ENCODE measurements at places on chromosomes 13 and 19. TPM values are rescaled to one million over a fixed set of nuclear protein-coding genes. Genes with fewer than 3 reads are reported as not detected.

The ADPRHL1 gene
- 0.94 TPM for total RNA-seq

The ZNF90 gene
- 2.4 TPM for total RNA-seq

The RNF225 gene
- not detected for total RNA-seq

The ARL11 gene
- total RNA-seq = 0.22 TPM

The IL4I1 gene
- 107 TPM for total RNA-seq

DNA sequence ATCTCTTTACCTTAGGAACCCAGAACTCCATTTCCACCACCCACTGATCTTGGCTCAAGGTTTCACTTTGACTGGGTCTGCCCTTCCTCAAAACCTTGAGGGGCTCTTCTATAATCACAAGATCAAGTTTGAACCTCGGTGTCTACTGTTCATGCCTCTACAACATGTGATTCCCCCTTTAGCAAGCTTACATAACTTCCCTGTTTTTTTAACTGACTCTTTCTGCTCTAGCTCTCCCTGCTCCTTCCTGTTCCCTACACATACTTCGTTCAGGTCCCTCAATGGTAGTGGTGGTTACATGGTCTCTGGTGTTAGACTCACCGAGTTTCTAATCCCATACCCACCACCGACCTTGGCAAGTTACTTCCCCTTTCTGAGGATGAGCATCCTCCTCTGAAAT is 26.7 kb downstream of the CEACAM8 start:
- DNase-seq = no peak

GRCh38 chr19:19538785-19539166 is 711 bp downstream of the CILP2 start:
- DNase-seq = no peak

DNA sequence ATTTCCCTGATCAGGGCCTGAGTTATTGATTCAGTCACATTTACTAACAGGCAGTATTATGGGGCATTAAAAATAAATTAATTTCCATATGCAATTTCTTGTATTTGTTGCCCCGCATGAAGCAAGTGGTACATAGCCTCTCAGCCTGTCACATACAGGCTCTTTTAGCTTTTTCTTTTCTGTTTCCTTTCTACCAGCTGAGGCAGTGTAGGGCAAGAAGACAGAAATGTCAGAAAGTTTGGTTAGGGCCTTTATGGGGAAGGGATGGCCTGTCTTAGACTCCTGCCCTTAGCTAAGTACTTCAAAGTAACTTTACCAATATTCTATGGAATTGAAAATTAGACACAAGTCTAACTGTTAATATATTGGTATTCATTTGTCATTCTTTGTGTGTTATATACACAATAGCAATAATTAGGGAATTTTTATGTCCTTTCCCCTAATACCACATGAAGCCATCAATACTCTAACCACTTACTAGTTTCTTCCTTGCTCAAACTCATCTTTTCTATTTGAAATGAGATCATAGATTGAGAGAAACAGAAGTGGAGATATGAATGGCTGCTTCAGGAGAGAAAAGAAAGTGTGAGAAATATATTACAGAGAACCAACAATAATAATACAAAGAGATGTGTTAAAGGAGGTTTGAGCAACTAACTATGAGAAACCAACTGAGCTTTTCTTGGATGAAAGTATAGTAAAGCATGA is 669.6 kb downstream of the PCDH17 start:
- DNase-seq = no peak

DNA sequence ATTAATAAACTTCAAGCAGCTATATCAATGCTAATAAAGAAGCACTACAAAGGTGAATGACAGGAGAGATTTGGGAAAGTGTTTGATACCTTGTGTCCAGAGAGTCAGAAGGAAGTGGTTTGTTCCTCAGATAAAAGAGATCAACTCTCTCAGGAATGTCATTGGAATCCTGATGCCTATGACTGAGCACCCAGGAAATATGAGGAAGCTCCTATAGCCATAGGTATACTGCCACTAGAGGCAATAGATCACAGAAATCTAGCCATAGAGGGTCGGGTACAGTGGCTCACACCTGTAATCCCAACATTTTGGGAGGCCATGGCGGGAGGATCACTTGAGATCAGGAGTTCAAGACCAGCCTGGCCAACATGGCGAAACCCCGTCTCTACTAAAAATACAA is 612.6 kb downstream of the DACH1 start:
- no peak for DNase-seq

GRCh38 chr13:30395192-30396158 is 26.8 kb upstream of the UBE2L5 start:
- peak; percentile 53 for DNase-seq

DNA sequence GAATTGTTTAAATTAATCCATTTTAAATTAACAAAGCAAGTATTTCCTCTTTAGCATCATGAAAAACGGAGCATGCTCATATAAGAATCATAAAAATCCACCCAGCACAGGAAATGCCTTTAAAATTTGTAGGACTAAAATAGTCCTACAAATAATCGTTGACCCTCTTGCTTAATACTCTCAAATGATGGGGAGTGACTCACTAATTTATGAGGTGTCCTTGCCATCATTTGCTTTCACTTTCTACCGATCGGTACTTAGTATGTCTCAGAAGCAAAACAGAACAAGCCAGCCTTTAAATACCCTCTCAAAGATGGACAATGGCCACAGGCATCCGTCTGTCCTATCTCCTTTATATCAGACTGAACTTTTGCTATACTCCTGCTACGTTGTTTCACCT is 97.2 kb downstream of the SUCLA2 start:
- DNase-seq = no peak

DNA sequence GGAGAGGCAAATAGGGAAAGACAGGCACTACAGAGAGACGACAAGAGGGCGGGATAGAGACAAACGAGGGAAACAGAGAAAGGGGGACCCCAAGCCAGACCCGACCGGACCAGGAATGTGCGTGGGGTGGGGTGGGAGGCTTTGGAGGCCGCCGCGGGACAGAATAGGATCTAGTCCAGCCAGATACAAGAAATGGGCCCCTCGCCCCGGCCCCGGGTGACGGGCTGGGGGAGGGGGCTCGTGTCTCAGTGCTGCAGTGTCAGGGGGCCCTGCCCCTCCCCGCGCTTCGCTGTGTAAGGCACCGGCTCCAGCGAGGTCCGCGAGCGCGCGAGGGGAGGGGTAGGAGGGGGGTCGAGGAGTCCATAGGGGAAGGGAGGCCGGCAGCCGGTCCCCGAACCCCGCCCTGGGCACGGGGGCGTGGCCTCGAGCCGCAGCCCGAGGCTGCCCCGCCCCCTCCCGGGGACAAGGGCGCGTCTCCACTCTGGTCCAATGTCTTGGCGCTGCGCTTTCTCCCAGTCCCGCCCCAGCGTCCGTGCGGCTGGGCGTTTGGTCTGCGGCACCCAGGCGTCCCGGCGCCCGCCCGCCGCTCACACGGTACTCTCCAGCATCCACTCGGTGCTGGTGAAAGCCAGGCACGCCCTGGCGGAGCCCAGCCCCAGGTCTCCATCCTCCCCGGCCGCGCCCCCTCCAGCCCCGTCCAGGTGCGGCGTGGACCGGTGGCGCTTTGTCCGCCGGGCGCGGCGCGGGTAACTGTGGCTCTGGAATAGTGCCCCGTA is 11.0 kb downstream of the IFNL1 start:
- no peak for DNase-seq

DNA sequence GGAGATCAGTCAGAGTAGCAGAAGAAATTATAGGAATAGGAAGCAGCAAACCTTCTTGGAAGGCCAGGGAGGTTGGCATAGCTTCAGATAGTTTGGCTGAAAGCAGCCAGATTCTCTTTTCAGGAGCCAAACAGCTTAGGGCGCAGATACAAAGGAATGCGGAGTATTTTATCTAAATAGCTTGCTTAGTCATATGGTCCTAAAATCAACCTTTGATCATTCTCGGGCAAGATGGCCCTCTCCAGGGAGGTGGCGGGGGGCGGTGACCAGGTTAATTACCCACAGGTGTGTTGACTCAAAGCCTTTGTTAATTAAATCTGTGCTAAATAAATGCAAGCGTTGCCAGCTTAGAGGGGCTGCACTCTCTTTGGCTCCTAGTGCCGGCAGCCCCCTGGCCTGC is 12.5 kb upstream of the NCR1 start:
- no peak for DNase-seq

DNA sequence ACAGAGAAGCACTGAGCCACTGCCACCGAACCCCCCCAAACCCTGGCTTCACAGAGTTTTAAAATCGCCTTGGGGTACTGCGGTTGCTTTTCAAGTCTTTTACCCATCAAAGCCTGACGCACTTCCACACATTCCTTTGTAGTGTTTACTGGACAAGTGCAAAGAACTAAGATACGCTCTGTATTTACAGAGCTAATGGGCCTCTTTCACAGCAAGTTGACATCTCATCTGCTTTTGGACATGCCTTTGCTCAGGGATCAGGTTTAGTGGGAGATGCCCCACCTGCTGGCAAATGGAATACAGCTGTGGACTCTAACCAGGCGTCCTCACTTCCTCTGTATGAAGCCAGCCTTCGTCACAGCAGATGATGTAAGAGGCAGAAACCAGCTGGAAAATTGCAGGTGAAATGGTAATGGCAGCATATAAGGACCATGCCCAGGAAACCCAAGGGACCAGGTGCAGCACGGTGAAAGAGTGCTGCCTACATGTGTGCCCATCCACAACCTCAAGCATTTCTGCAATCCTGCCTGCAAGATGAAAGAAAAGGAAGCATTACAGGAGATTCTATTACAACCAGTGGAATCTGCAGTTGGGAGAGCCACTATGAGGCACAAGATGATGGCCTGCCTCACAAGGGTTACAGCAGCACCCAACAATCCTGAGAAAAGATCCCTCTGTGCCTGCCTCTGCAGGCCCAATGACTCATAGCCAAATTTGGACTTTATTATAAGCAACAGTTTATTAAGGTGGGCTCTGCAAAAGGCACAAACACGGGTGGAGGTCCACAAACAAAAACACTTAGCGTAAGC is 34.7 kb downstream of the BRD4 start:
- no peak for DNase-seq

DNA sequence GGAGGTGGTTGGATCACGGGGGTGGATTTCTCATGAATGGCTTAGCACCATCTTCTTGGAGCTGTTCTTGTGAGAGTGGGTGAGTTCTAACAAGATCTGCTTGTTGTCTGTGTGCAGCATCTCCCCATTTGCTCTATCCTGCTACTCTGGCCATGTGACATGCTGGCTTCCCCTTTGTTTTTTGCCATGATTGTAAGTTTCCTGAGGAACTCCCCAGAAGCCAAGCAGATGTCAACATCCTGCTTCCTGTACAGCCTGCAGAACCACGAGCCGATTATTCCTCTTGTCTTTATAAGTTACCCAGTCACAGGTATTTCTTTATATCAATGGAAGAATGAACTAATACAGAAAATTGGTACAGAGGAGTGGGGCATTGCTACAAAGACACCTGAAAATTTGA is 2.3 kb upstream of the SIGLEC12 start:
- no peak for DNase-seq

- no peak for DNase-seq
Measured at GRCh38 chr19:35534803-35535480, 1.7 kb downstream of the GAPDHS start.

DNA sequence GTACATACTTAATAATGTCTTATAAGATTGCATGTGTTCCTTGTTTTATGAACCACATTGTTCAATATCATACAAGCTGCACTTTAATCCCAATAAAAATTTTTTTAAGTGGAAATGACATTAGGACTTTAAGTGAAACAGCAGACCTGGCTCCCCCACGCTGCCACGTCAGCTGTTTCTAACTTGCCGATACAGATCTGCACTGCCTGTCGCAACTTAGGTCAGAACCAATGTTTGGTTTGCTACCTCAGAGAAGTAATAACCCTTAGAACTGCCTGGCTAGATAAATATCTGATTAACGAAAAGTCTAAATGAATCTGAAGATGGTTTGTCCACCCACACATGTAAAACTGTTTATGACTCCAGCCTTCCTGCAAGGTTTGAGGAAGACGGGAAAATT is 327.5 kb upstream of the DACH1 start:
- DNase-seq = no peak

- no peak for DNase-seq
Measured at GRCh38 chr19:50640368-50640767, 687 bp upstream of the SYT3 start.

DNA sequence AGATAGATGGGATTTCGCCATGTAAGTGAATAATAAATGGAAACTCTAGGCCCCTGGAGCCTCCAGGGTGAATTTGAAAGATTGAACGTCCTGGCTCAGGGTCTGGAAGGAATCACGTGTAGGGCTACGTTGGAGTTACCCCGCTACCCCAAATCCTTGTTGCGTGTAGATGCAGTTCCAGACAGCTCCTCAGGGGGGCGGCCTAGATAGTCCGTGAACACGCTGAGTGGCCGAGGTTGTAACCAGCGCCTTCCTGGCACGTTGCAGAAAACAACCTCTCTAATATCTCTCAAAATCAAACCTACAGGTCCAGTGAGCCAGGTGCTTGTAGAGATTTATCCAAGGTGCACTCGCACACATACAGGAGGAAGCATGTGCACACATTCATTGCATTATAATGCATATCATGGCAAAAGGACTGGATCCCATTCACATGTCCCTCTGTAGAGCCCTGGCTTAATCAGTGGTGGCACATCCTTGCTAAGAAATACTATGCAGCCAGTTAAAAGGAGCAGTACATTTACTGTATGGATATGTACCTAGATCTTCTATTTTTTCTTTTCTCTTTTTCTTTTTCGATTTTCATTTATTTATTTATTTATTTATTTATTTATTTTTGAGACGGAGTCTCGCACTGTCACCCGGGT is 2.5 kb upstream of the KEAP1 start:
- DNase-seq = peak; percentile 58

- no peak for DNase-seq
Measured at GRCh38 chr19:31826325-31826724, 477.1 kb upstream of the TSHZ3 start.

DNA sequence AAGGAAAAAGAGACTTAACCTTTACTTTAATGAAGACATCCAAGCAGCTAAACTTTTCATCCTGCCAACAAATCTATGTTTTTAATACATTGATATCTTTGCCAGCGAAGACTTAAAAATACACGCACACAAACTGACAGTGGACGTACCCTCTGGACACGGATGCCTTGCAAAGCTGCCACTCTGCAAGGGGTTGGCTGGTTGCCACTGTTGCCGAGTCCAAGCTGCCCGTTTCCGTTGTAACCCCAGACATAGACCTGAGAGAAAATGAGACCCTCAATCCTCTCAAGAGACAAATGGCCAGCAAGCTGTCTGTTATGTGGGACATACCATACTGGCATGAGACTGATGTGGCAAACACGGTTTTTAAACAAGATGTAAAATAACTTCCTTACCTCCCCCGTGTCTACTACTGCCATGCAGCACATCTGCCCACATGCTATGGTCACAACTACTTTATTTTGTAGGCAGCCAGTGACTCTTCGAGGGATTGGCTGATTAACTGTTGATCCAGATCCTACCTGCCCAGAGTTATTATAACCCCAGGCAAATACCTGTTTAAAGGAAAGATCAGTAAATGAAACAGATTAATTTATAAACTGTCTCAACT is 21.2 kb downstream of the RCBTB2 start:
- no peak for DNase-seq
